ENCODE measurements at places on chromosomes 6 and 20. TPM values are rescaled to one million over a fixed set of nuclear protein-coding genes. Genes with fewer than 3 reads are reported as not detected.

Gene OR2B2
- total RNA-seq, result not detected

Gene SPATA25
- total RNA-seq, result 3.6 TPM

Gene RPP21
- 30.2 TPM for total RNA-seq

Gene C4A
- 46.0 TPM for total RNA-seq

Gene CLPSL1
- not detected for total RNA-seq

Gene MAP1LC3A
- 21.8 TPM for total RNA-seq

Gene ZNF165
- 0.33 TPM for total RNA-seq

Gene MLN
- total RNA-seq, result not detected

Gene SAMD3
- 2.8 TPM for total RNA-seq

Gene SRSF12
- 0.33 TPM for total RNA-seq

Gene OTOR
- not detected for total RNA-seq

Gene DEFB124
- not detected for total RNA-seq

Gene PPP1R14C
- total RNA-seq, result 0.17 TPM

Gene TP53INP2
- total RNA-seq, result 6.4 TPM

Gene PKHD1
- total RNA-seq, result not detected
